ENCODE measurements at places on chromosomes 5 and 9. TPM values are rescaled to one million over a fixed set of nuclear protein-coding genes. Genes with fewer than 3 reads are reported as not detected.

GRCh38 chr5:23528677-23529076 is 21.3 kb downstream of the PRDM9 start:
- no peak for DNase-seq

Gene PDLIM7
- total RNA-seq: 63.7 TPM

- no peak for DNase-seq
Measured at GRCh38 chr9:124285903-124286291, 28.1 kb downstream of the NEK6 start.

GRCh38 chr5:160359242-160359641 is 11.2 kb downstream of the C1QTNF2 start:
- DNase-seq: no peak

DNA sequence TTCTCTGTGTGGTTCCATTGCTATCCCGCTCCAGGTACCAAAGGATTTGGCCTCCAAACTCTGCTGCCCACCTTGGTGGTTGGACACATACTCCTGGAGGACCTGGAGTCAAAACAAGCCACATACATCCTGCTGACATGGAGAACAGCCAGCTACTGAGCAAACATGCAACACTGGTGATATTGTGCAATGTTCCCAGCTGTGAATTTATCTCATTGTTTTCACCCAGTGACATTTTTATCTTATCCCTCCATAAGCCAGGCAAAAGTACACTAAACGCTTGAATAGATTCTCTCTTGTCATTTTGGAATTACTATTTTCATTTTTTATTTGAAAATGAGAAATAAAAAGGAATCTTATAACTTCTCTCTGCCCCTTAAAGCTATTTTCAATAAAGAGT is 11.1 kb upstream of the CTSL start:
- DNase-seq: no peak

- no peak for DNase-seq
Measured at GRCh38 chr5:129460672-129460935, 506 bp downstream of the ADAMTS19 start.

DNA sequence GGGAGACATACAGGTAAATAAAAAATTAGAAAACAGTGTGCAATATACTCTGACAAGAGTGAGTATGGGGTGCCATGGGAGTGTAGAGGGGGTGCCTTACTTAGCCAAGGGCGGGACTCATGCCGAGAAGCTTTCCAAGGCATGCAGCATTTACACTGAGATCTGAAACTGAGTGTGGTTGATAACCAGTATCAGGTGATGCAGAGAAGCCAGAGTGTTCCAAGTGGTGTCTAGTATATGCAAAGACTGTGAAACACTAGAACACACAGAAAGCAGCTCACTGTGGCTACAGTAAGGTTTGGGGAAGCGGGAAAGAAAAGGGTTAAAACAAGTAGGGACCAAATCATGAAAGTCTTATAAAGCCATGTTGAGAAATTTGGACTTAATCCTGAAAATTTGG is 30.5 kb upstream of the ERBIN start:
- no peak for DNase-seq

Gene OBP2B
- not detected for total RNA-seq

Measured in upper lobe of left lung (tissue), 6 donors.